ENCODE measurements at places on chromosomes 1 and 21.

DNA sequence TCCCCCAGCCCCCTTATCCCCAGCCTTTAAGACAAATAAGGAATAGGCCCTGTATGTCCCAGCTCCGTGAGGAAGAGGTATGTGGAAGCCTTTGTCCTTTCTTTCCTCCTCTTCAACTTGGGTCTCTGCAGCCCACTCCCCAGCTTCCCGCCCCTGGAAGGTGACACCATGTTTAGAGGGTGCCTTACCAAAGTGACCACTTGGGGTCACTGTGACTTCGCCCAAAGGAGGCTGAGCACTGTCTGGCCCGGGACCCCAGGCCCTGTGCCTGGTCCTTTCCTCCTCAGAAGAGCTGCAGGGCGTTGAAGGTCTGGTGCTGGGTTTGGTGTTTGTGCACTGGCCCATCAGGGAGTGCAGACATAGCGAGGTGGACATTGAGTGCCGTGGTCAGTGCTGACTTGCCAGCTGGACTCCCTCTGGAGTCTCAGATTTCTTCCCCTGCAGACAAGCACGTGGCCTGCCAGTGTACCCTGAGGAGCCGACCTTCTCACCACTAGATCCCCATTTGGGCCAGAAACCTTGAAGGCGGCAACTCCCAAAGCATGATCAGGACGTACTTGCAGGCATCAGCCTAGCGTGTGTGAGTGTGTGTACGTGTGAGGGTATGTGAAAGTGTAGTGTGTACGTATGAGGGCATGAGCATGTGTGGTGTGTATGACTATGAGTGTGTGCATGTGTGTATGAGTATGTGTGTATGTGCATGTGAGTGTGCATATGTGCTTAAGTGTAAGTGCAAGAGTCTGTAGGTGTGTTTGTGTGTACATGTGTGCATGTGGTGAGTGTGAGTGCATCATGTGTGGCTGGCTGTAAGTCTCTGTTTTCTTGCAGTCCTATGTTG, 181.4 kb upstream of the KIAA0040 start:
- DNase-seq, result no peak

DNA sequence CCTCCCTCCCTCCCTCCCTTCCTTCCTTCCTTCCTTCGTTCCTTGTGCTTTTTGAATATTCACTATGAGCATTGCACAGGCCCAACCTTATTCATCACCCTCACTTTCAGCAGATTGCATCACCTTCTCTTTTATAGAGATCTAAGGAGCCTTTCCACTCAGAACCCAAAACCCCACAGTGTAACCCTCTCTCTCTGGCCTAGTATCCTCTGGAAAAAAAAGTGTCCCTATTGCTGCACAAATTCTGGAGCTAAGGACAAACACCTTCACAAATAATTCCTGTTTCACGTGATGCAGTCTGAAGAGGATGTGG, 25.6 kb downstream of the OR10J5 start:
- no peak for DNase-seq

GRCh38 chr1:38061883-38062328, 15.3 kb upstream of the POU3F1 start:
- DNase-seq, result no peak

- peak; percentile 45 for DNase-seq
Measured at GRCh38 chr1:110119843-110120242, 7.6 kb downstream of the UBL4B start.

- DNase-seq, result no peak
Measured at GRCh38 chr21:38126666-38127303, 130.0 kb upstream of the KCNJ15 start.

- no peak for DNase-seq
Measured at GRCh38 chr1:31515056-31515775, 61.1 kb upstream of the TINAGL1 start.

GRCh38 chr1:212213784-212214183, 71.4 kb upstream of the PPP2R5A start:
- DNase-seq, result no peak

DNA sequence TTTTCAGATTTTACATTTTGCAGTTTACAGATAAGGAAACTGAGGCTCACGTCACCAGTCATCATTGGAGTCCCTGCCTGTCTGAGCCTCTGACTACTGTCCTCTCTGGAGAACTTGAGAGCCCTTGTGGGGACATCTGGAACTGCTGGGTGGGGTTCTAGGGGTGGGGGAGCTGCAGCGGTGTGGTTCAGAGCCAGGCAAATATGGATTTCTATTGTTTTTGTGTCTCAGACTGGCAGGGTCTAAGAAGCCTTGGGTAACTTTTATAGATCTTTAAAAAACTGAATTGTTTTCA, 46.9 kb downstream of the IER5 start:
- peak; percentile 58 for DNase-seq

GRCh38 chr1:107439567-107439966, 298.7 kb downstream of the NTNG1 start:
- no peak for DNase-seq
